Suprapubic skin (tissue), 4 donors: ENCODE measurements at places on chromosomes 12 and 14. TPM values are rescaled to one million over a fixed set of nuclear protein-coding genes. Genes with fewer than 3 reads are reported as not detected.

Gene SLC5A8
- total RNA-seq = 0.60 TPM

Gene BRI3BP
- total RNA-seq = 25.0 TPM

DNA sequence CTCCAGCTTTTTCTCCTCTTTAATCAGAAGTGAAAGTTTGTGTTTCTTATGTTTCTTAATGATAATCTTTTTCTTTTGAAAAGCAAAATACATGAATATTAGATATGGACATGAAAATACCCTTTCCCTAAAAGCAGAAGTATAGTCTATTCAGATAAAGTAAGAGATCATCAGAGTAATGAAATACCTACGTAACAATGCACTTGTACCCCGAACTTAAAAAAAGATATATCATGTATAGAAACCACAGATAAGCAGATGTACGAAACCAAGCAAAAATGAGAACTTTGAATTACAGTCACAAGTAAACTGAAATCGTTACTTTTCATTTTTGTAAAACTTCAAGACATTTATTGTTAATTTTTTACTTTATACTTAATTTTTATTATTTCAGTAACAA, 1.5 kb upstream of the GPR65 start:
- DNase-seq = no peak
- no peaks in the 10 kb centered on the region for H3K4me1 ChIP-seq
- no peaks in the 10 kb centered on the region for H3K27me3 ChIP-seq
- H3K36me3 ChIP-seq = no peaks in the 10 kb centered on the region

- H3K27me3 ChIP-seq = no peaks in the 10 kb centered on the region
- H3K4me1 ChIP-seq = peaks cover 25% of the 10 kb centered on the region
- no peaks in the 10 kb centered on the region for H3K36me3 ChIP-seq
- H3K27ac ChIP-seq = peak overlapping the region; percentile 94
These were observed 1.1 kb downstream of the PHLDA1 start for GRCh38 chr12:76030341-76031080.

- no peak overlapping the region for H3K27ac ChIP-seq
- no peaks in the 10 kb centered on the region for H3K36me3 ChIP-seq
- no peak overlapping the region for H3K4me3 ChIP-seq
- H3K4me1 ChIP-seq = peaks cover 15% of the 10 kb centered on the region
These were observed 63.4 kb downstream of the PPP1R36 start for GRCh38 chr14:64612971-64613666.

DNA sequence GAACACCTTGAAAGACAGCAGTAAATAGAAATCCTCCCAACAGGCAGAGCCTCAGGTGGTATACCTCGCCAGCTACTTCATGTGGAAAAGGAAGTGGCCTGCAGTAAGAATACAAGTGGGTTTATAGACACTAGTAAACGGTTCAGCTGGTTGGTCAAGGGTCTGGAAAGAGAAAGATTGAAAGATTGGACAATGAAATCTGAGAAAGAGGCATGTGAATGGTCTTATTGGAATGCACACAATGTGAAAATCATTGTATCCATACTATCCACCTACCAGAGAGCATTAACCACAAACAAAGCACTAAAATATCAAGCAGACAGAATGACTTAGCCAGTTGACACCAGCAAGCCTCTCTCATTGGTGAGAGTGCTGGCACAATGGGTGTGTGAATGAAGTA, 98.2 kb downstream of the SSPN start:
- H3K4me1 ChIP-seq = peaks cover 7% of the 10 kb centered on the region
- H3K36me3 ChIP-seq = no peaks in the 10 kb centered on the region
- no peak overlapping the region for H3K4me3 ChIP-seq
- no peak for DNase-seq
- no peak overlapping the region for H3K27ac ChIP-seq
- no peaks in the 10 kb centered on the region for H3K27me3 ChIP-seq

DNA sequence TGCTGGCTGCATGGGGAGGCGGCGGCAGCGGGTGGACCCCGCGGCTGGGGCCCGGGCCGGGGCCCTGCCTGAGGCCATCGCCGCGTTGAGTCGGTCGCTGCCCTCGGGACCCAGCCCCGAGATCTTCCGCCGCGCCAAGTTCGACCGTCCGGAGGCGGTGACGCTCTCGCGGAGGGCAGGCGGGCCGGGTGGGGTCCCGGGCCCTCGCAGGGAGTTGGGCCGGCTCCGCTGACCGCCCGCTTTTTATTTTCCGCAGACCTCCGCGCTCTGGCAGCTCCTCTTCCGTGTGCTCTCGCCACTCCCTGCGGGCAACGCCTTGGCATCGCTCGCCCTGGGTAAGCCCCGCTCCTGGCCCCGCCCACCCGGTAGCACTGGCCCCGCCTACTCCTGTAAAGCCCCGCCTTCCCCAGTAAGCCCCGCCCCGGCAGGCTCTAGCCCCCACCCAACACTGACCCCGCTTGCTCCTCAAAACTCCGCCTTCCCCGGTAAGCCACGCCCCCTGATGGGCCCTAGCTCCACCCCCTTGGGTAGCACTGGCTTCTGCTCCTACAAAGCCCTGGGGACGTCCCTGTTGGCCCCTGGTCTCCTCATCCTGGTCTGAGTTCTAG, 424 bp downstream of the TEDC1 start:
- H3K27me3 ChIP-seq = no peaks in the 10 kb centered on the region
- no peak for DNase-seq
- H3K36me3 ChIP-seq = peaks cover 5% of the 10 kb centered on the region
- peak overlapping the region; percentile 82 for H3K4me3 ChIP-seq
- H3K4me1 ChIP-seq = peaks cover 68% of the 10 kb centered on the region

GRCh38 chr14:69323999-69324282, 64.0 kb downstream of the GALNT16 start:
- no peaks in the 10 kb centered on the region for H3K36me3 ChIP-seq
- H3K4me3 ChIP-seq = no peak overlapping the region
- peaks cover 7% of the 10 kb centered on the region for H3K4me1 ChIP-seq
- no peak overlapping the region for H3K27ac ChIP-seq

GRCh38 chr12:115661112-115661511, 616.4 kb downstream of the MED13L start:
- no peak for DNase-seq
- H3K27ac ChIP-seq = no peak overlapping the region
- no peaks in the 10 kb centered on the region for H3K36me3 ChIP-seq
- H3K4me3 ChIP-seq = no peak overlapping the region
- H3K27me3 ChIP-seq = no peaks in the 10 kb centered on the region
- H3K4me1 ChIP-seq = no peaks in the 10 kb centered on the region

GRCh38 chr12:13074396-13075117, 28.9 kb downstream of the GSG1 start:
- DNase-seq = no peak
- H3K36me3 ChIP-seq = peaks cover 24% of the 10 kb centered on the region
- H3K4me1 ChIP-seq = no peaks in the 10 kb centered on the region
- no peak overlapping the region for H3K4me3 ChIP-seq
- H3K27me3 ChIP-seq = no peaks in the 10 kb centered on the region

DNA sequence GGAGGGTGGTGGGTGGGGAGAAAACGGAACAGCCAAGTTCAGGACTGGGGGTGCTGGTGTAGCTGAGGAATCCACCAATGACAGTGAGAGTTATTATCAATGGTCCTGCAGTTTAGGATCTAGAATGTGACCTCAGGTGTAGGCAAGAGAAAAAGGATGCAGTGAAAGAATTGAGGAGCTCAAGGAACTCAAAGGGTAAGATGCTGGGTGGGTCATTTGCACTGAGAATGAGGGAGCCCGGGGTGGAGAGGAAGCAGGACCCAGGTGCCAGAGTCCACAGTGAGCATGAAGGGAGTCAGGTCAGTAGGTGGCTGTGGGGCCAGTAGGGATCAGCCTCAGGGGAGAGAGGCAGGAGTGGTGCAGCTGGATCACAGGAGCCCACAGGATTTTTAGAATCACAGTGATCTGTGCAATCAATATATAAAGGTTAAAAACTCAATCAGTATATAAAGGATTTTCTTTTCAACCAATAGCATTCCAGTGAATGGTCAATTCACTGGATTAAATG, 3.2 kb upstream of the KRT7 start:
- H3K4me3 ChIP-seq = no peak overlapping the region
- peaks cover 37% of the 10 kb centered on the region for H3K4me1 ChIP-seq
- no peak overlapping the region for H3K27ac ChIP-seq
